ENCODE measurements at places on chromosomes 3 and 15.

DNA sequence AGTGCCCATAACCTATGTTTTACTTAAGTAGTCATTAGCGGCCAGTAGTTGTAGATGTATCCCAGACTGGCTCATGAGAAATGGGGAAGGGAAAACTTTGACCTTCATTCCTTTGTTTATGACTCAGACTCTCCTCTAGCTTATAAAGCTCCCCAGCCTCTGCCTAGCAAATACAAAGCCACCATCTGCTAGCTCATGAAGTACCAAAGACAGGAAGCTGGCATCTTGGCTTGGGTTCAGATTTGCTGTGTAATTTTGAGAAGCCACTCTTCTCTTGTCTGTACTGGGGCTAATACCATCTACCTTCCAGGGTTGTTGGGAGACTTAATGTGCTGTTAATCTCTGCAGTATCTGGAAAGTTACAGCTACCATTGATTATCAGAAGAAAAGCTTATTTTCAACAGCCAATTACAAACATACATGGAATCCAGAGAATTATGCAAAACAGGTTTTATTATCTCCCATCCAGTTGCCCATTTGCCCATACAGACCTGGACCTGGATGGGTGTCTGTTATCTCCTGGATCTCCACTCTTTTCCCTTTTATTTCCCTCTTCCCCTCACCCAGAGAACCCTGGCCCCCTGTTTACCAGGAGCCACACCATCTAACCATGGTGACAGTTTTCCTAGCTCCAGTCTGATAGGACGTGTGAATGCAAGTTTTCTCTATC lies 153.8 kb downstream of the SEMA6D start:
- DNase-seq: peak; percentile 23

DNA sequence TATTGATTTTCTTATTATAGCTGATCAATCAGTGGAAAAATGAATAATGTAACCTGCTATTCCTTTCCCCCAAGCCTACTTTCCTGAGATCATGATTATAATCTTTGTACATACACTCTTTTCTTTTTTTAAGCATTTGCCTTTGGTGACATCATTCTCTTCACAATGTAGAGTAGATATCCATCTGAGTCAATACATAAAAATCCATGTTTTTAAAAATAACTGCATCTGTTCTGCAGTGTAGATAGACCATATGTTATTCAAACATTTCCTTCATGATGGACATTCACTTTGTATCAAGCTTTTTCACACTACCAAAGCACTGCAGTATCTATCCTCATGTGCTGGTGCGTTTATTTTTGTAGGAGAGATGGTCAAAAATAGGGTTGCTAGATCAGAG lies 211.1 kb downstream of the PTPRG start:
- DNase-seq: no peak

DNA sequence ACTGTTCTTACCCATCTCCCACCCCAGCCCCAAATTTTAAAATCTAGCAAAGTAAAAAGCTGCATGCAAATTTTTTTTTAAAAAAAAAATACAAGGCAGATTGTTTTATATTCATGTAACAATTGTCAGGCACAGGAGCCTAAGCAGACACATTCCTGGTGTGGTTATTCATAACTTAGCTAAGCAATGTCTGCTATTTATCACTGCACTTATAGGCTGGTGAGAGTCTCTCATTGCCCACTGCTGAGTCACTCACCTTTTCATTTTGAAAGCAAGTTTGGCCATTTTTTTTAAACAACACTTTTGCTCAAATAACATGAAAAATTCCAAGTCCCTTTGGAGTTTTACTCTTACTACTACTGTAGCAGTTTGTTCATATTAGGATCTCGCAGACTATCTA lies 413.9 kb downstream of the RBMS3 start:
- DNase-seq: peak; percentile 81

DNA sequence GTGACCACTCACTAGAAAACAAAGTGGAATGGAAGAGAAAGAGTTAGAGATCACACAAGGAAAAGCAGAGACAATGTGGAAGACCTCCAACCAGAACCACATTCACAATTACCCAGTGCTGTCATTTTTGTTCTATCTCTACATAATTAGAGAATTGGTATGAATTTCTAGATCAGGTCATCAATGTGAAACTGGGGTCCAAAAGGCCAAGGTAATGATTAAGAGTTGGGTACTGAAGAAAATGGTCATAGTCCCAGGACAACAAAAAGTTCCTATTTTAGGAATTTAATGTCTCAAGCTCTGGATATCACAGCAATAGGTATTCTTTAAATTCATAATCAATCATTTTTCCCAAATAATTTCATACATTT lies 84.7 kb upstream of the PPIB start:
- no peak for DNase-seq

DNA sequence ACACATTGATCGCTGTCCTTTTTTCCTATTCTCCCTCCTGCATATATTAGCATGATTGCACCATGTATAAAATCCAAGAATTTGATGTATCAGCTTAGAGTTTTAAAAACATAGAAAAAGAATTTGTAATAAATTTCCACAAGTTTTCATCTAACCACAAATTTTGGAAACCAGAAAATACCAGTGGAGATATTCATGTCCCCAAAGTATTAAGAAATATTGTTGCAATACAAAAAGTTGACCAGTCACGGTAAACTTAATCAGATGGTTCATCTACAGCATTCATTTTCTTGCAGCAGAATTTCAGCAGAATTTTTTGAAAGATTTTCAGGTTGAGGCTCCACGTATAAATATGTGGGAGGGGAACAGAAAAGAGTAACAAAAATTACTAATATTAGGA lies 500.9 kb upstream of the MDFIC2 start:
- DNase-seq: no peak

DNA sequence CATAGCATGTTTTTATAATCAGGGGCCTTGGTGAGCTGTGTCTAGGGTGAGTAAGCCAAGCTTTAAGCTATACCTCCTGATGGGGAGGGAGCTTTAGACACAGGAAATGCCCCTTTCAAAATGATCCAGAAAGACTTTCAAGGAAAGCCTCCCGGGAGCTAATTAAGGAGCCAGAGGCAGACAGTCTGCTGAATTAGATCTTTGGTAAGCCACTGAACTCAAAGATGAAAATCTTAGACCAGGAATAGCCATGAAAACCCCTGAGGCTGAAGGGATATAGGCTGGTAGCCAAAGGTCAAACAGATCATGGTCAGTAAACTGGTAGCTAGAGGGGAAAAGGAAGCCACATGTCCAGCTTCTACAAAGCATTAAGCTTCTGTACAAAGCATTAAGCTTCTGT lies 42.7 kb upstream of the GAP43 start:
- no peak for DNase-seq

GRCh38 chr3:4828279-4829030 lies 150.8 kb upstream of the BHLHE40 start:
- no peak for DNase-seq

GRCh38 chr15:89077750-89078149 lies 10.5 kb upstream of the ABHD2 start:
- DNase-seq: no peak

DNA sequence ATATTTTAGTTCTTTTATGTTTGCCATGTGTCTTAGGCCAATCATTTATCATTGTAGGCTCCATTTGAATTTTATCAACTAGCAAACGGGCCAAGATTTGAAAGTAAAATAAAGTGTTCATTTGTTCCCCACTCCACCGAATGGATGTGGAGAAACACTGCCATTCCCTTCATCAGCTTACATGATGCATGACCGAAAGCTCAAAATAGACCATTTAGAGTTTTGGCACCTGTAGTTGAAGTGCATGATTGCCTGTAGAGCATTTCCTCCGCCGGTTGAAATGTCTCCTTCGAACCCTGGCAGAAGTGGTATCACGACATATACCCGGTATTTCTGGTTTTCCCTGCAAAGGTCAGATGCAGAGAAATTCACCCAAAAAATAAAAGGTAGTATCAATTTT lies 165.6 kb downstream of the PLD1 start:
- DNase-seq: no peak

GRCh38 chr15:88894819-88895767 lies at the start of gene HAPLN3:
TSS of gene HAPLN3 (minus strand) at chr15:88895544. CDS start at chr15:88887298, 8,246 bp downstream.
- peak; percentile 64 for DNase-seq

- DNase-seq: no peak
These were observed 14.2 kb upstream of the CLEC3B start for GRCh38 chr3:45011756-45012508.

DNA sequence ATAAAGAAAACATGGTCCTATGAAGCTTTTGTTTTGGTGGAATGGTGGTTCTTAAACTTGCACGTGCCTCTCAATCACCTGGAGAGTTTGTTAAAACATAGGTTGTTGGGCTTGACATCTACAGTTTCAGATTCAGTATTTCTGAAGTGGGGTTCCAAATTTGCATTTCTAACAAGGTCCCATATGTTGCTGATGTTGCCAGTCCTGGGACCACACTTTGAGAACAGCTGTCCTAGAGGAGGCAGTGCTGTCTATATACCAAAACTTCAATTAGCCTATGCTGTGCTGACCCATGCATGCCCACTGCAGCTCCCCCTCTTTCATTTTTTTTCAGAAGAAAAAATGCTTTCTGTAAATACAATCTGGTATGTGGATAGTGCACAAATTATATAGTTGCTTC lies 31.3 kb downstream of the ALCAM start:
- DNase-seq: no peak

GRCh38 chr3:79405183-79405582 lies 362.6 kb downstream of the ROBO1 start:
- DNase-seq: no peak

DNA sequence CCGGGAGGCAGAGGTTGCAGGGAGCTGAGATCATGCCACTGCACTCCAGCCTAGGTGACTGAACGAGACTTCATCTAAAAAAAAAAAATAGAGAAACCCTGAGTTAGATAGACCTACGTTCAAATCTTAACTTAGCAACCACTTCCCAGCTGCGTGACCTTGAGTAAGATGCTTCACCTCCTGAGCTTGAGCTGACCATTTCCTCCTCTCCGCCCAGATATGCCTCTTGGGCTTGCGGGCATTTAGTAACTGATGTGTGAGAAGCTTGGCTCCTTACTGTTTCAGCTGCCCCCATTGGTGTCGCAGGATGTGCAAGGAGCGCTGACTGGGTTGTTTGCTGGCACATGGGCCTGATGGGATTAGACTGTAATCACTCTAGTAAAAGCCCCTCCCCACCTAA lies 26.9 kb upstream of the ATG7 start:
- no peak for DNase-seq

GRCh38 chr3:52791366-52791765 lies 3.2 kb upstream of the ITIH3 start:
- DNase-seq: no peak

DNA sequence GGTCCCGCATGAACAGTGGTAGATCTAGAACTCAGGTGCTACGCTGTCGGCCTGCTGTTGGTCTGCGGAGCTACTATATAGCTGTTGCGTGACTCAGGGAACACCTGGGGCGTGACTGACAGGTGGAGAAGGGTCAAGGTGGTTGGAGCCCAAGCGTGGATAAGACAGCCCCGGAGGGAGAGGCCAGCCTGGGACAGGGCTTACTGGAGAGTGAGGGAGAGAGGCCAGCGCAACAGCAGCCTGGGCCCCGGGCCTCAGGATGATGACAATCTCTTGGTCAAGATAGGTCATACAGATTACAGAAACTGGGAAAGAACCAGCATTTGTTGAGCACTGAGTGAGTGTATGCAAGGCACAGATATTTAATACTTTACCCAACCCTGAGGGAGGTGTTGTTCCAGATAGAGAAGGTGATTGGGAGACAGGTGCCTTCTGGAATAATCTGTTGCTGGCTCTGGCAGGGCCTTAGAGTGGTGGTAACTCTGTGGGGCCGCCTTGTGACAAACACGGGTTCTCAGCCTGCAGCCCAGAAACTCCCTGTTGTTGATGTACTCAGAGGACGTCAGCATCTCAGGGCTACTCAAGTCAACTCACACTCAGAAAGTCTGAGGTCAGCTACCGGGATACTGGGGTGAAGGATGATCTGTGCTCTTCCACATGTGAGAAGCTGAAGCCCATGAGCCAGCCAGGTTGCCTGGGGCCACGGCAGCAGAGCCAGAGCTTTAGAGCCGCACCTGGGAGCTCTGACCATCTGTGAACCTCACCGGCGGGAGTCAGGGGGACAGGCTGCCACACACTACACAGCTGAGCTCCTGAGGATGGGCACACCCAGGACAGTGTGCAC lies 265.4 kb upstream of the HES1 start:
- peak; percentile 37 for DNase-seq

DNA sequence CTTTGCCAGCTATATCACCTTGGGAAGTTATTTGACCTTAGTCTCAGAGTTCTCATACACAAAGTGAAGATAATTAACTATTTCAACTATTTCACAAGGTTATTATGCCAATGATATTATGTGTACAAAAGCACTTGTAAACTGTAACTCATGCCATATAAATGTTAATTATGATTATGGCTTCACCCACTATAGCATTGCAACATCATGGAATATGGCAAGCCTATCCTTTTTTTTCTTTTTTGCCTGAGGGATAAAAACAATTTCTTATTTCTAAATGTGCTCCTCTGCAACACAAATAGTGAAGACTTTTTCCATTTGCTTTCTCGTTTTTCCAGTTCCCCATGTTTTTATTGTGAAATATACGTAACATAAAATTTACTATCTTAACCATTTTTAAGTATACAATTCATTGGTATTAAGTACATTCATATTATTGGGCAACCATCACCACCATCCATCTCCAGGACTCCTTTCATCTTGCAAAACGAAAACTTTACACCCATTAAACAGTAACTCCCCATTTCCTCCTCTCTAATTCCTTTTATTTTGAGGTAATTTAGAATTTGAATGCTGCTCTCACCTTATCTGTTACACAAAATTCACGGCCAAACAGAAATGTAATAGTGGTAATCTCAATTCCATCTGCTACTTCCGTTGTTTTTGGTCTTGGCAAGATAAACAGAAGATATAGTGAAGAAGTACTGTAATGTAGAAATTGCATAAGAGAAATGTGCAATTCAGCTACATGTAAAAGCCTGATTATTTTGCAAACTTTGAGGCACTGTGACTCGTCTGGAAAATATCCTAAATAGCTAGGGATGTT lies 46.3 kb downstream of the NANOGP8 start:
- peak; percentile 24 for DNase-seq

DNA sequence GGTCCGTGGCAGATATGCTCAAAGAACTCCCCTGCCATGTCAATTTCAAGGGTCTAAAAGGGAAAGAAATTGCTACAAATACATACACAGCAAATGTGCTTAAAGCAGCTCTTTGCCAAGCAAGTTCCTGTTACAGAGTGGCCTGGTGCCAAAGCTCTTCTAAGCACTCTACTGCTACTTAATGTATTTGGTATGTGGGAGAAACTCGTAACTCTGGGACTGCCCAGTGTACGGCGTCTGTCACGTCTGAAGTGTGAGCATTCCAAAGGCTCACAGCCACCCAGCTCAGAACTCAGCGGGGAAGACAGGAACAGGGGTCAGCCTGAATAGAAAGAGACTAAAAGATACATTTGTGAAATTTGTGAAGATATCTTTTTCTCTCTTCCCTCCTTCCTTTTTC lies 54.6 kb downstream of the RBMS3 start:
- peak; percentile 36 for DNase-seq

- DNase-seq: no peak
These were observed 63.9 kb downstream of the OPA1 start for GRCh38 chr3:193656878-193657282.

GRCh38 chr3:130932979-130933378 lies 39.1 kb downstream of the ATP2C1 start:
- DNase-seq: no peak

- DNase-seq: no peak
These were observed 831 bp upstream of the ROBO2 start for GRCh38 chr3:77038930-77039605.

GRCh38 chr15:101237251-101237650 lies 14.6 kb downstream of the CHSY1 start:
- DNase-seq: no peak

All from RWPE1 (cell line).